Mucosa of descending colon (tissue), 3 donors: ENCODE measurements at places on chromosomes 12 and 14. TPM values are rescaled to one million over a fixed set of nuclear protein-coding genes. Genes with fewer than 3 reads are reported as not detected.

ASIC1 gene
- total RNA-seq: 0.35 TPM

KLRC2 gene
- total RNA-seq: 0.67 TPM

P3H3 gene
- 5.2 TPM for total RNA-seq

NPC2 gene
- 212 TPM for total RNA-seq

ADAMTS20 gene
- total RNA-seq: not detected

C12orf75 gene
- total RNA-seq: 119 TPM

CDC42BPB gene
- total RNA-seq: 77.6 TPM

IL22 gene
- not detected for total RNA-seq

DNA sequence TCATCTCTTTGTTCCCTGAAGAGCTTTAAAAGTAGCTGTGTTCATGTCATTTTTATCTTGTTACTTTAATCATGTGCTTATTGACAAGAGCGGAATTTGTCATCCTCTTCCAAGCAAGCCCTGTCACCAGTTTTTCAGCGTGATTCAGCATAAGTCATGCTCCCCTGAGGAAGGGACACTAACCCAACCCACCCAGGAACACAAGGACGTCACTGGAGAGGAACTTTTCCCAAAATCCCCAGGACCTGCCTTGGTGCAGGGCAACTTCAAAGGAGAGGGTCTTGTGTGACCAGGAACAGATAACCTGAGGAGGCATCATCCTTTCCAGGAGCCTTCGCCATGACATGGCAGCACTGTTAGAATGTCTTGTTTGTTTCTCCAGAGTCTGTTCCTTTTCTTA is 107.1 kb upstream of the DIO3 start:
- no peak for DNase-seq

GRCh38 chr12:119115296-119115905 is 63.3 kb upstream of the HSPB8 start:
- DNase-seq: no peak

DNA sequence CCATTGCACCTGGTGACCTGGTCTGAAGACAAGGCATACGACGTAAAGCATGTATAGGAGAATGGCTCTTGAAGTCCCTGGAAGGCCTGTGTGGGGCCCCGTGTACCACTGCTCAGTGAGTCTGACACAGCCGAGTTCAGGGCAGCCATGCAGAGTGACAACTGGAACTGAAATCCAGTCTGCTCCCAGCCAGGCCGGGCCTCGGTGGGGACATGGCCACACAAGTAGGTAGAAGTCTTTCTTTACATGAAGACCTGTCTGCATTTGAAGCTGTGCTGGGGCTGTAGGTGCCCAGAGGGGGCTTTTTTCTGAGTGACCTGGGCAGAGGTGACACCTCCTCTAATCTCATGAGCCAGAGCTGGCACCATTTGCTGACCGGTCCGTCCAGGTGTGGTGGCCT is 35.7 kb downstream of the ADGRD1 start:
- DNase-seq: no peak

DNA sequence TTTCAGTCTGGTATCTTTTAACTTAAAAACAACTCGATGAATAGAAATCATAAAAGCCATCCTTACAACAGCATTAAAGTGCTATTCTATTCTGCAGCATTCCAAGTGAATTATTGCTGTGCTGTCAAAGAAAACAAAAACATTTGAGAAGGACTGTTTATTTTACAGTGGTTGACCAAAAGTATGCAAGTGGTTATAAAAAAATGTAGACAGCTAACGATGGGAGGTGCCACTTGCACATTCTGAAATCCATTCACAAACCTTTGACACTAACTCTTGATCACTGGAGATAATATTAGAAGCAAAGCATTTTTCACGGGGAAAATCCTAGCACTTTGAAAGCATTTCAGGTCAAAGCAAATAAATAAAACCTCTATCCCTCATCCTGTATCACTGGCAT is 55.6 kb downstream of the HMGA2 start:
- DNase-seq: no peak

DNA sequence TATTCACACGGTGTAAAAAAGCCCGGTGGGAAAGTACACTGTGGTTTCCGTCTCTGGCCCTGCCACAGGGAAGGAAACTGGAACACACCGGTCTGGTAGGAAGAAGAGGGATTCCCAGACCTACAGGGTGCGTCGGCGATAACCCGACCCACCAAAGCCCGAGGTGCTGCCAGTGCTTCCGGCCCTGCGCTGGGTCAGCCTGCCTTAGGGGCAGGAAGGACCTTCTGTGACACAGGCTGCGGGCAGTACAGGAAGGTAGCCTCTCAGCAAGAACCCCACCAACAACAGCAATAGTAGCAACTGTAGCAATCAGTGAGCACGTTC is 169.5 kb upstream of the FKBP4 start:
- DNase-seq: no peak

GRCh38 chr12:88839486-88839885 is 259.2 kb upstream of the KITLG start:
- no peak for DNase-seq

DNA sequence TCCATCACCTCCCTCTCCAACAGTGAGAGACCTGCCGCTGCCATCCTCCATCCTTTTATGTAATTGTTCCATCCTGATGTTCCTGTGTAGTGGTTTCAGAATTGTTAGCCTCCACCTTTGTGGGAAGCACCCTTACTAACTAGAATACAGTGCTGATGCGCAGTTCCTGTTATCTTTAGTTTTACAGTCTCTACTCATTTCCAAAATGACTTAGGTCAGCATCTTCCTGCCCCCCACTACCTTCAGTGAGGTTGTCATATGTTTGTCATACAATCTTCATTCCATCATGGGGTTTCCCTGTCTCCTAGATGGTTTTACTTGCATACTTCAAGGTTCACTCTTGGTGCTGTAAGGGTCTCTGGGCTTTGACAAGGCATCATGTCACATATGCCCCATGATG is 69.8 kb downstream of the EML1 start:
- DNase-seq: no peak

DNA sequence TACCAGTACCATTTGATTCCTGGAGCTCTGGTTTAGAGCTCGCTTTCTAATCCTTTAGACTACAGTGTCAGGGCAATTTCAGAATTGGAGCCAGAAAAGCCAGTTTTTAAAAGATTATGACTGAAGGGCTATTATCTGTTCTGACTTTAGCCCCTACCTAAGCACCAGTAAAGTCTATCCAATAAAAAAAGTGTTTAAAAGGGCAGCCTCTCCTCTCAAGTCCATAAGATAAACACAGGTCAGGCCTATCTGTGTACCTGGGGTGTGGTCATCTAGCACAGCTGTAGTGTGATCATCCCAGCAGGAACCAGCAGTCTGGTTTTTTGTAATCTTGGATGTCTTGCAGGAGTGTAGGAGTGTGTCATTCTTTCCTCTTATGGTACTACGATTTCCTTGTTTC is 6.6 kb downstream of the APPL2 start:
- DNase-seq: no peak

DNA sequence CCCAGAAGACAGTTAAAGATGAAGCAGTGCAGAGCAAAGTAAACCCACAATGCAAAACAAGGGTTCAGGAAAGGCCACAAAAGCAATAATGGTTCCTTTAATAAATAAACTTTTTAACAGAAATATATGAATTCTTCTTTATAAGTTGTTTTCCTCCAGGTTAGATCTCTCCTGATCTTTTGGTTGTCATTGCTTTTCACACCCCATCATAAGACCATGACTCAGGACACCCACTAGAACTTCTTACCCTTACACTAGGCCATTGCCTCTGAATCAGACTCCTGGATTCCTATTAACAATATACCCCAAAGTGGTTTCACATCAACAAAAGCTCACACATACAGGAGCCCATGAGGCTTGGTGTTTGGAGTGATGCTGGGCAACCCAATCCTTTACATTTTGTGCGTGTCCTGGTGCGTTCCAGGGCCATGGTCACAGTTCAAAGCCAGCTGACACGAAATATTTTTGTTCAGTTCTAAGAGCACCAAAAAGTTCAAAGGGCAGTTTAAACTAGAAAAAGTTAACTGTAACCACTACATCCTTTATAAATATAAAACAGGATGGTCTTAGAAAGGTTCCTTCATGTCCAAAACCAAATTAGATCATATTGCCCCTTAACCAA is 187.0 kb downstream of the EPS8 start:
- DNase-seq: no peak

- DNase-seq: peak; percentile 58
Observed at GRCh38 chr14:65239143-65239937, 137.0 kb upstream of the MAX start.

- DNase-seq: peak; percentile 70
Observed at GRCh38 chr12:96132819-96133218, 61.4 kb upstream of the ELK3 start.

GRCh38 chr14:32565256-32565655 is 236.2 kb downstream of the AKAP6 start:
- DNase-seq: no peak

GRCh38 chr14:70660967-70661893 is 19.5 kb downstream of the TTC9 start:
- DNase-seq: no peak

DNA sequence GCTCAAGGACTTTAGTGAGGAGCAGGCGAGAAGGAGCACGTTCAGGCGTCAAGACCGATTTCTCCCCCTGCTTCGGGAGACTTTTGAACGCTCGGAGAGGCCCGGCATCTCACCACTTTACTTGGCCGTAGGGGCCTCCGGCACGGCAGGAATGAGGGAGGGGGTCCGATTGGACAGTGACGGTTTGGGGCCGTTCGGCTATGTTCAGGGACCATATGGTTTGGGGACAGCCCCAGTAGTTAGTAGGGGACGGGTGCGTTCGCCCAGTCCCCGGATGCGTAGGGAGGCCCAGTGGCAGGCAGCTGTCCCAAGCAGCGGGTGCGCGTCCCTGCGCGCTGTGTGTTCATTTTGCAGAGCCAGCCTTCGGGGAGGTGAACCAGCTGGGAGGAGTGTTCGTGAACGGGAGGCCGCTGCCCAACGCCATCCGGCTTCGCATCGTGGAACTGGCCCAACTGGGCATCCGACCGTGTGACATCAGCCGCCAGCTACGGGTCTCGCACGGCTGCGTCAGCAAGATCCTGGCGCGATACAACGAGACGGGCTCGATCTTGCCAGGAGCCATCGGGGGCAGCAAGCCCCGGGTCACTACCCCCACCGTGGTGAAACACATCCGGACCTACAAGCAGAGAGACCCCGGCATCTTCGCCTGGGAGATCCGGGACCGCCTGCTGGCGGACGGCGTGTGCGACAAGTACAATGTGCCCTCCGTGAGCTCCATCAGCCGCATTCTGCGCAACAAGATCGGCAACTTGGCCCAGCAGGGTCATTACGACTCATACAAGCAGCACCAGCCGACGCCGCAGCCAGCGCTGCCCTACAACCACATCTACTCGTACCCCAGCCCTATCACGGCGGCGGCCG is 1.1 kb downstream of the PAX9 start:
- DNase-seq: no peak

GRCh38 chr14:90491911-90492531 is 95.2 kb downstream of the CALM1 start:
- DNase-seq: no peak

DNA sequence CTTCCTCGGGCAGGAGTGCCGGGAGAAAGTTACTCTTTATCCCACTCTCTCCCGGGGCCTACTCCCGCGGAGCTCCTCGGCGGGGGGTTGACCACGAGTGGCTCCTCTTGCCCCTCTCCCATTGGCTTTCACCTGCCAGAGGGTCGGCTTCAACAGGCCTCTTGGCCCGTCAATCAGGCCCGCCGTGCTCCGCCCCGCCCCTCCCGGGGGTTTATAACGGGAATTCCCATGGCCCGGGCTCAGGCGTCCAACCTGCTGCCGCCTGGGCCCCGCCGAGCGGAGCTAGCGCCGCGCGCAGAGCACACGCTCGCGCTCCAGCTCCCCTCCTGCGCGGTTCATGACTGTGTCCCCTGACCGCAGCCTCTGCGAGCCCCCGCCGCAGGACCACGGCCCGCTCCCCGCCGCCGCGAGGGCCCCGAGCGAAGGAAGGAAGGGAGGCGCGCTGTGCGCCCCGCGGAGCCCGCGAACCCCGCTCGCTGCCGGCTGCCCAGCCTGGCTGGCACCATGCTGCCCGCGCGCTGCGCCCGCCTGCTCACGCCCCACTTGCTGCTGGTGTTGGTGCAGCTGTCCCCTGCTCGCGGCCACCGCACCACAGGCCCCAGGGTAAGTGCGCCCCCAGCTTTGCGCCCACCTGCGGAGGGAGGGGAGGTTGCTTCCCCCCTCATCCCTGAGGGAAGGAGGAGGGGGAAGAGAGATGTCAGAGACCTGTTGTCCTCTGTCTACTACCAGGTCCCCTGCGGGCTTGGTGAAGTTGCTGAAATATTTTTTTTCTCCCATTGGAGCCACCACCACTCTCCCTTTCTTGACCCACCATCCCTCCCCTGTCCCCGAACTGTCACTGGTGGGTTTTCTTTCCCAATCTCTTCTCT is at the start of gene SMOC1:
Gene SMOC1 (plus strand): TSS at position 242 of the 869 bp plus-strand sequence. CDS start 263 bp downstream, at position 505.
- DNase-seq: peak; percentile 61

- no peak for DNase-seq
Observed at GRCh38 chr12:116766285-116766684, 28.2 kb downstream of the RNFT2 start.
